Hepatocyte (in vitro differentiated cells): ENCODE measurements at places on chromosomes 7 and 10.

- DNase-seq, result peak; percentile 67
These were observed 21.4 kb downstream of the CREB5 start for GRCh38 chr7:28433699-28434219.

GRCh38 chr7:44163591-44163990, 22.5 kb upstream of the MYL7 start:
- no peak for DNase-seq

DNA sequence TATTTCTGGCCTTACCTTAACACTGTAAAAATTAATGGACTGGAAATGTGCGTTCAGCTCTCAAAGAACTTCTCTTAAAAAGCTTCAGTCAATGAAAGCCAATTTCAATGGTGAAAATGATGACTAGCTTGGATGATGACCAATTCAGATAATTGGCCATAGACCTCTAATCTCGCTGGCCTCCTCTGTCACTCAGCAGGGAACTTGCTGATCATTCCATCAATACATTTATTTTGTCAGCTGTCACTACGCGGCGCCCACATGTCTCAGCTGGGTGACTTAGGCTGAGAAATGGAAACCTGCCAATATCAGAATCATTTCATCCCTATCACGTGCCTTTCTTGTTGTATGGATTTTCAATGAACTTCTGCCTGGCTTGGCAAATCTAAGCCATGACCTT, 673.0 kb upstream of the AUTS2 start:
- DNase-seq, result no peak

GRCh38 chr10:117334066-117334465, 41.2 kb downstream of the PDZD8 start:
- no peak for DNase-seq

DNA sequence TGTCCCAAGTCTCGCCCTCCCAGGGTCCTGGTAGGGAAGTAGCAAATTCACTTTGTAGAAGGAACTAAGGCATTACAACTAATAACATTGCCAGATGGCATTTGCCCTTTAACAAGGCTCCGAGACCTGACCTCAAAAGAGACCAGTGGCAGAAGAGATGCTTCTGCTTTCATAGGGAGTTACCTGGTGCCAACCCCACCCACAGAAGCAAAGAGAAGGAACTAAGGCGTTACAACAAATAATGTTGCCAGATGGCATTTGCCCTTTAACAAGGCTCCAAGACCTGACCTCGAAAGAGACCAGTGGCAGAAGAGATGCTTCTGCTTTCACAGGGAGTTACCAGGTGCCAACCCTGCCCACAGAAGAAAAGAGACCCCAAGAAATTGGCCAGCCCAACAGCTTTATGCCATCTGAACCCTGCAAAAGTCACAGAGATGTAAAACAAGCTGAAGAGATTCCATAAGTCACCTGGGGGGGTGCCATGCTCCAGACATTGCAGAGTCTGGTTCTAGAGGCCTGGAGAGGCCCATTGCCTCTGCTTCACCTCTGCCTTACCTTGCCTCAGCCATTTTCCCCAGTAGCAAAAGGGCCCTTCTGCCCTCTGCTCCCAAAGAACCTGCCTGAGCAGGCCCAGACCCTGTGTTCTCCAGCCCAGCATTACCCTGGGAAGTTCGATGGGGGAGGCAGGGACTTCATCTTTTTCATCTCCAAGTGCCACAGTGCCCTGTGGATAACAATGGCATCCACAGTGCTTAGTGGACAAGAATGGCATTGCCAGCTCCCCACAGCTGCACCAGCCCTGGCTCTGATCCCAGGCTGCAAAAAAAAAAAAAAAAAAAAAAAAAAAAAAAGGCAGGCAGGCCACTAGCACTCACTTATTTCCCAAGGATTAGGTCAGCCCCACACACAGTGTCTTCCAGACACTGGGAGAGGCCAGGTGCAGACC, 179.5 kb upstream of the PLXNA4 start:
- DNase-seq, result no peak

- no peak for DNase-seq
These were observed 11.2 kb upstream of the PFKFB3 start for GRCh38 chr10:6191569-6191968.

GRCh38 chr7:95577137-95577536, 19.2 kb downstream of the PDK4 start:
- no peak for DNase-seq

DNA sequence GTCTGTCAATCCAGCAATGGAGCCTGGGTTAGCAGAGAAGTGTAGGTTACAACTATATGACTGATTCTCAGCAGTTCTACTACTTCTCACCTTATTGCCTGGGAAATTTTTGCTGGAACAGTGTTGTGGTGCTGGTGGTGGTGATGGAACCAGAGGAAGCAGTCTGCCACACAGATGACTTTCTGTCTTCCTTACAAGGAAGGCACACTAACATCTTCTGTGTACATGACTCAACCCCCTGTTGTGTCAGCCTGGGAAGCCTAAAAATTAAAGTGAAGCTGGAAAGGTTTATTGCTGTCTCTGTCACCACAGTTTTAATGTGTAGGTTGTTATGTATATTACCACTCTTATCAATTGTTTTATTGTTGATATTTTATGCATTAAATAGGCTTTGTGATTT, 40.3 kb downstream of the ANKRD7 start:
- no peak for DNase-seq

- DNase-seq, result no peak
These were observed 308.1 kb downstream of the SFMBT2 start for GRCh38 chr10:7102557-7103349.
